ENCODE measurements at places on chromosomes 7 and 10.

DNA sequence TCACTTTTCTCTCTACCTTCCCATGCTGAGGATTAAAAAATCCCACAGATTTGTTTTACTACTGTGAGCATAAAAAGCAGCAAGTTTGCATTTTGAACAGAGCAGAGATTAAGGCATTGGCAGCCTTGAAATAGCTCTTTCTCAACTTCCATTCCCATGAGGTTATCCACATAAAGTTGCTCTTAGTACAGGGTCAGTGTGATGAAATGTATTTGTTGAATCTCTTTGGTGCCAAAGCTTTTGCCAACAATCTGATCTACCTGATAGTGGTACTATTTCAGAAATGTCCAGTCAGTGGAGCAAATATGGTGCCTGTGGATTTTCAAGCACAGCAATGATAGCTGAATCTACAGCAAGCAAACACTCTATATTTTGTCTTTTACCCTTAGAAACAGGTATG, 254.8 kb downstream of the INHBA start:
- no peak for DNase-seq

- no peak for DNase-seq
Observed at GRCh38 chr7:76278540-76278939, 23.9 kb upstream of the HSPB1 start.

DNA sequence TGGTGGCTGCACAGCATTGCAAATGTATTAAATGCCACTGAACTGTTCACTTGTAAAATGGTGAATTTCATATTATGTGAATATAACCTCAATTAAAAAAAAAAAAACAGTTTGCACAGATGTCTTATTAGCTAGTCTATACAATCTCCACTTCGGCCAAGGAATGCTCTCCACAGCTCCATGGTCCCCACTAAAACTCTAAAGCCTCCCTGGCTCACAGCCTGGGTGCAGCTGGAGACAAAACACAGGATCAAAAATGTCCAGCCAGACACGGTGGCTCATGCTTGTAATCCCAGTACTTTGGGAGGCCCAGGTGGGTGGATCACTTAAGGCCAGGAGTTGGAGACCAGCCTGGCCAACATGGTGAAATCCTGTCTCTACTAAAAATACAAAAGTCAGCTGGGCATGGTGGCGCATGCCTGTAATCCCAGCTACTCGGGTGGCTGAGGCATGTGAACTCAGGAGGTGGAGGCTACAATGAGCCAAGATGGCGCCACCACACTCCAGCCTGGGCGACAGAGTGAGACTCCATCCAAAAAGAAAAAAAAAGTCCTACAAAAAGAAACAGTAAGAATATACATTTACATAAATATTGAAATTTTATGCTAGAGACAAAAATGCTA, 66.0 kb downstream of the SRPK2 start:
- DNase-seq, result no peak

- DNase-seq, result no peak
Observed at GRCh38 chr7:143929224-143929920, 5.7 kb upstream of the OR2F2 start.

- no peak for DNase-seq
Observed at GRCh38 chr7:32890010-32890792, 1.4 kb downstream of the KBTBD2 start.

DNA sequence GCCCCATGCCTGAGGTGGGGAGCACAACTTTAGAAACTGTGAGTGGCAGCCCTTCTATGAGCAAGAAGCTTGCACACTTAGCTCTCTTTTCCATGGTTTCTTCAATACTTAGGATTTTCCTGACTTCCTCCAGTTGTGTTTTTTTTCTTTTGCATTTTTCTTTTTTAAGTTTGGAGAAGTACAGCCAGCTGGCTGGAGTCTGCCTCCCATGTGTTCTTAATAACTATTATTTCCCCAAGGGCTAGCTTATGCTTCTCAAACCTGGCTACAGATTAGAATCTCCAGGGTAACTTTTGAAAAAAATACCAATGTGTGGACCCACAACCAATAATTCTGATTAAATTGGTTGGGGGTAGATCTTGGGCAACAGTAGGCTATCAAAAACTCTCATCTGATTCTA, 37.4 kb upstream of the MEOX2 start:
- DNase-seq, result no peak

- no peak for DNase-seq
Observed at GRCh38 chr7:83824214-83824613, 175.3 kb upstream of the SEMA3E start.

DNA sequence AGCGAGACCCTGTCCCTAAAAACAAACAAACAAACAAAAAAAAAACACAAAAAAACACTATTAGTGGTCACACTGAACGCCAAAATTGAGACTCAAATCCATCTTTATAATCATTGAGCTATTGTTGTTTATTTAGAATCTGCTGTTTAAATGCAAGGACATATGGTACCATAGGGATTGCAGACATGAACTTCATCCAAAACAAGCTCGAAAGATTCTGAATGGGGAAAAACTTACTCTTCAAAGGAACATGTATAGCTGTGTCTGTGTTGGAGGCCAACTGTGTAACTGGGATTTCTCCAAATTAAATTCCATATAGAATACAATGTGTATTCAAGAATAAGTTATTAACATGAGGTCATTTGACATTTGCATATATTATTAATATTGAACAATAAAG, 74.7 kb upstream of the GPR158 start:
- DNase-seq, result no peak

GRCh38 chr7:157096286-157097055, 42.3 kb upstream of the UBE3C start:
- DNase-seq, result no peak

DNA sequence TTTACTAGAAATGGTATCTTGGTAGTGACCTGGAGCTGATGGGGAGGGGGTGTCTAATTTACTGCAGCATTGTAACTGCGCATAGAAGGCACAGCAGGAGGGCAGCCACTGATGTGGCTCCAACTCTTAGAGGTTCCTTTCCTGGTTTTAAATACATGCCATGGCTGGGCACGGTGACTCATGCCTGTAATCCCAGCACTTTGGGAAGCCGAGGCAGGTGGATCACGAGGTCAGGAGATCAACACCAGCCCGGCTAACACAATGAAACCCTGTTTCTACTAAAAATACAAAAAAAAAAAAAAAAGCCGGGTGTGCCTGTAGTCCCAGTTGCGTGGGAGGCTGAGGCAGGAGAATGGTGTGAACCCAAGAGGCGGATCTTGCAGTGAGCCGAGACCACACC, 19.2 kb upstream of the SEC61G start:
- no peak for DNase-seq

DNA sequence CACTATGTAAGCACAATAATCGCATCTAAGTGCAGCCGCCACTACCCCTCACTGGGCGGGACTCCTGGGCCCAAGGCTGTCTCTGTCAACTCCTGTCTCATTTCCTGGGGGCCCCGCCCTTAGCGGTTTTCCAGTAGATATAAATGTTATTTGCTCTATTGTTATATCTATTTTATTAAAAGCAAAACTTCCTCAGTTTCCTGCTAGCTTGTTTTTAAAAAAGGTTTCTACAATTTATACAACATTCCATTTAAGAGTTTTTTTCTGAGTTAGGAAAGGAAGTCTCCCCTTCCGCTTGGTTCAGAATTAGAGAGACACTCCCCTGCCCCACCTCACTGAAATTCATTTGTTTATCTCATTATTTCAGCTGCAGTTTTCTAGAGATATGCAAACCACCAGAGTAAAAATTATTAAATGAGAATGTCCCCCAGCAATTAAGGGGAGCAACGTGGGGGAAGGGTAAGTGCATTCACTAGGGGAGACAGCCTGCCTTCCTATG, 82.7 kb downstream of the RAMP3 start:
- no peak for DNase-seq

DNA sequence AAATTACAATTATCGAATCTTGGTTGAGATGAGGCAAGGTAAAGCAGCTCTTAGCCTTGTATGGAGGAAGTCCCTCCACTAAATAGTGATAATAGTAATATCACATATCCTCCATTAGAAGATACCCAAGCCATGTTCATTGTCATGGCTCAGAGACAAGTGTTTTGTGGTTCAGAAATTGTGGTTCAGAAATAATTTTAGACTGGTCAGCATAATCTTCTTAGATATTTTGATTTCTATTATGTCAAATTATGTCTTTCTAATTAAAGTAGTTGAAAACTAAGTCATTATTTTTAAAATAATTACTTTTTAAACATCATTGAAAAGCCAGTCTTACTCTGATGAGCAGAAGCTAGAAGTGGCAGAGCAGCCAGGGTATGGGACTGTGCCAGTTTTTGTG, 507.7 kb downstream of the HTR7 start:
- DNase-seq, result no peak

- no peak for DNase-seq
Observed at GRCh38 chr7:113289140-113289740, 170.9 kb upstream of the SMIM30 start.

All from stimulated activated CD4-positive, alpha-beta T cell treated with anti-CD3 and anti-CD28 coated beads, Interleukin-1b, Interleukin-23, amount 100 ng/mL, for 1 hour (primary cell).